COLO829 (cell line): ENCODE measurements at places on chromosomes 6 and 20.

GRCh38 chr20:44832724-44833123, 22.4 kb upstream of the RIMS4 start:
- DNase-seq = peak; percentile 90

DNA sequence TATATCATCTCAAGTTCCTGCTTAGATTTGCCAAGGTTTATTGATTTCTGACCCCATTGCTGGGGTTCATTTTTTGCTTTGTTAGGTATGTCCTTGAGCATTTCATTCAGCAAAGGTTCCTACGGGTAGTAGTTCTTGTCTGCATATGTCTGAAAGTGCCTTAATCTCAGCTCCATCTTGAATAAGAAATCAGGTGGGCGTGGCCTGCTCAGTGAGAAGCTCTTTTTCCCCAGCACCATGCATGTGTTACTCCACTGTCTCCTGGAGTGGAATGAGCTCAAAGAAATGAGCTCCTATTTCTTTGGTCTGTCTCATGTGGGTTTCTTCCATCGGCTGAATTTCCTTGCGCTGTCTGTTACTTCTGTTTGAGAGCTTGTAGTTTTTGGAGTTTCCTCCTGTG, 201.9 kb downstream of the QKI start:
- DNase-seq = no peak

GRCh38 chr20:46349035-46349741, 40.9 kb upstream of the CDH22 start:
- DNase-seq = peak; percentile 65

DNA sequence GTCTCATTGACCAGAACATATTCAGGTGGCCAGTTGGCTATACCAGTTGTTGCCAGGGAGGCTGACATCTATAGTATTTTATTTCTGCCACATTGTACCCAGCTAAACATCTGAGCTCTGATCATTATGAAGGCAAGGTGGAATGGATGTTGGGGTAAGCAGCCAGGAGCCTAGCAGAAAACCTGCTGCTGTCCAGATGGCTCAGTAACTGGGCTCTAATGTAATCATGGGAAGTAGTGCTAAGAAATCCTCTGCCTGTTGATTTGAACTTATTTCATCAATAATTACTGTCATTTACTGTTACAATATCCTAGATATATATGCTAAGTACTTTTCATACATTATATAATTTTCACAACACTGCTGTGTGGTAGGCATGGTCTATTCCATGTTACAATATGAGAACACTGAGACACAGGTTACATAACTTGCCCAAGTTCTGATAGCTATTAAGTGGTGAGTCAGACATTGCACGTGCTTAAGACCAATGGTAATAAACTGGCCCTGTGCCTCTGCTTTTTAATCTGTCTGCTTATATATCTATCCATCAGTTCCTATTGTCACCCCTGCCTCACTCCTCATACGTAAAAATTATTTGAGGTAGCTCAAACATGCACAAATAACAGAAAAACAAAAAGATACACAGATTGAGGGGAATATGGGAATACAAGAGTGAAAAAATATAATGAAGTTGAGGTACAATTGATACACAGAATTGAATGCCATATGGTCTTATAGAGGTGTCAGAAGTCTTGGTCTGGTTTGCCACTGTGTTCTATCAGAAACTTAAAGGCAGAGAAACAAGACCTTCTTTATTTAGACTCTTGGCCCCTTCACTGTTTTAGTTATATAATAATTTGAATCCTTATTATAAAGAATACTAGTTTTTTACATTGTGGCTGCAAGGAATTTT, 25.2 kb downstream of the TBPL1 start:
- DNase-seq = peak; percentile 32

GRCh38 chr6:164108869-164109769, 694.6 kb downstream of the QKI start:
- no peak for DNase-seq

DNA sequence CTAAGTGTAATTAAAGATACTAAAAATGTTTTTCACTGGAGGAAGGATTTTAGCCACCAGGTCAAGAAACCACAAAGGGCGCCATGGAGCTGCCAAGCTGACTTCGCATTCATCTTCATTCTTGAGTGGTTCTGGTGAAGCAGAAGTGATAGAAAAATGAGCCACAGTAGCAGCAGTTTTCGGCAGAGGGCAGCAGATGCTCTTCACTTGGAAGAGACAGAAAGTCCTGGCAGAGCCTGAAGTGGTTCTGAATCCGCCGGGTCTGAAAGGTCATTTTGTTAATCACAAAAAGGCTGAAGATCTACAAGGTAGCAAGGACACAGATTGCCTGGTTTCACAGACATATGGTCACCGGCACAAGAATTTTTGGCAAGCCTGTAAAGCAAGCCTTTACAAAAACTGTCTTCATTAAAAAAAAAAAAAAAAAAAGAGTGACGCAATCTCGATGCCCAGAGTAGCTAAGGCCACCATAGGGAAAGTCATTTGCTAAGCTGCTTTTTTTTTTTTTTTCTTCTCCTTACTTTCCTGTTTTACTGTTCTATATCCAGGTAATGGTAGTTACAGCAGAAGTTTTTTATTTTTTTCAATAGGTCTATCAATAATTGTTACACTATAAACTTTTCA, 345.1 kb upstream of the AGPAT4 start:
- DNase-seq = peak; percentile 77

GRCh38 chr6:26097268-26097875, 10.1 kb downstream of the HFE start:
- DNase-seq = no peak

DNA sequence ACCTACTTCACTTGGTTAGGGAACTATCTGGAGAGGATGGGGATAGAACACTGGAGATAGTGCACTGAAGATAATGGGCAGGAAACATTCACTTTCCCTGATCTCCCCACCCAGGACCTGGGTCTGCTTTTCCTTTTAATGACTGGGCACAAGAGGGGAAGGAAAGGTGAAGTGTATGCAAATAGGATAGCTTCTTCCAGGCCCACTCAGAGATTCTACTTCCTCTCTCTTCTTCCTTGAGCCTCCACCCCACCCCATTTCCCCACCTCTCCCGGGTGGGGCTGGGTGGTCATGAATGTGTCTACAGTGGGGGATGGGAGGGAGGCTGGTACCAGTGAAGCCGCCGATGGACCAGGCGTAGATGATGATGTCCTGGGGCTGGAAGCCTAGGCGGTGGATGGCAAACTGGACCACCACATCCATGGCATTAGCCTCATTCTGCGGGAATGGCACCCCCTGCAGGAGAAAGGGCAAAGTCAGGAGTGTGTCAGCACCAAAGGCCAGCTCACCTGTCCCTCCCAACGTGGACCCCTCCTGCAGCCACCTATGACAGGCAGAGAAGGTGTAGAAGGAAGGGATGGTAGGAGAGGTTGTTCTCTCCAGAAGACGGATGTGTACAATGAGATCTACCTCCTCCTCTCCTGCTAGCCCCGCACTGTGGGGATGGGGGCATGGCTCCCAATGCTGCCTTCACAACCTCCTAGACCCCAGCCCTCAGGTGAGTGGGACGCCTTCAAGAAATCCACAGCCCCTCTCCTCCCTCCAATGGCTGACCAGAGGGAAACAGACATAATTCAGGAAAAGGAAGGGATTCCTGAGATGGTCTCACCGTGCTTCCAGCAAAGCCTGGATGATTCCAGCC, 8.6 kb upstream of the LY6G5C start:
- DNase-seq = no peak

DNA sequence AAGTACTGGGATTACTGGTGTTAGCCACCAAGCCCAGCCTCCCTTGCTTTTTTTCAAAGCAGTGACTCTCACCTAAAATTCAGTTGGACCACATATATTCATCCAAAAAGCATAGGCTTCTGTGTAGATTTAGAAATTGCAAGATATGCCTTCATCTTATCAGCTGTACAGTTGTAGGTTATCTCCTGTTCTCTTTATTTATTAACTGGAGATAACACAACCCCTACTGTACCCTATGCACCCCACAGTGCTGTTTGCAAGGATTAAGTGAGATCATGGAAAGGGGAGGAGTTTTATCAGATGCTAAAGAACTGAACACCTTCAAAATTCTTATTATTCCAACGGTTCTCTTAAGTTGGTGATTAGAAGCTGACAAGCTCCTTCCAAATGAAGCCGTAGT, 164.4 kb upstream of the JARID2 start:
- no peak for DNase-seq

DNA sequence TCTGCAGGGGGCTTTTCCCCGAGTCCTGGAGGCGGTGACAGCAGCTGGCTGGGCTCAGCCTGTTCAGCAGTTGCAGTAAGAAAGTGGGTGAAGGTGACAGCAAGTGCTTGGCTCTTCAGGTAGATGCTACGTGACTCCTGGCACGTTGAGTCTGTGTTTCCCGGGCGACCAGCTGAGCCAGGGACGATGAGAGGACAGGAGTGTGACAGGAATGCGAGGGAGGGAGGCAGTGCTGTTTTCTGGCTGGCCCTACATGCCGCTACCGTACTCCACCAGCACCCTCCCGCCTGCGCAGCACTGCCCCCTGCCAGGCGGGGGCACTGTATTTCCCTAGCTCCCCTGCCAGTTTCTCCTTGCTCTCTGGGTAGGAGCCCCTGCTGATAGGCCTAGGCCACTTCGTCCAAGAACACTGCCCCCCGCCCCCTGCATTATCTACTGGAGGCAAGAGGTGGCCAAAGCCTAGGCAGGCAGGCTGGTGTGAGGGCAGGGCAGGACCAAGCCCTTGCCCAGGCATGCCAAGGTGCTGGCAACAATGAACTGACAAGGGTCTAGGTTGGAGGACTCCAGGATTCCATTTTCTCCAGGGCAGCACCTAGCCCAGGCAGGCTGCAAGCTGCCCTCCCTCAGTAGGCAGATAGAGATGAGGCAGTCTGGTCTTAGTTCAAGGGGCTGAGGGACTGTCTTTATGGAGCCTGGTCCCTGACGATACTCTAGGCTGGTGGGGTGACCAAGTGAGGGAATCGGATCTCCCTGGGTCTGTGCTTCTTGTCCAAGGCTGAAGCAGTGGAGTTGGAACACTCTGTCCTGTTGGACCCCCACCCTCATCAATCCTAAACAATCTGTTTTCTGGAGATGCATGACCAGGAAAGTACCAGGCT, 19.2 kb downstream of the MRPS18A start:
- DNase-seq = peak; percentile 59
